ENCODE measurements at places on chromosomes 6 and 20.

DNA sequence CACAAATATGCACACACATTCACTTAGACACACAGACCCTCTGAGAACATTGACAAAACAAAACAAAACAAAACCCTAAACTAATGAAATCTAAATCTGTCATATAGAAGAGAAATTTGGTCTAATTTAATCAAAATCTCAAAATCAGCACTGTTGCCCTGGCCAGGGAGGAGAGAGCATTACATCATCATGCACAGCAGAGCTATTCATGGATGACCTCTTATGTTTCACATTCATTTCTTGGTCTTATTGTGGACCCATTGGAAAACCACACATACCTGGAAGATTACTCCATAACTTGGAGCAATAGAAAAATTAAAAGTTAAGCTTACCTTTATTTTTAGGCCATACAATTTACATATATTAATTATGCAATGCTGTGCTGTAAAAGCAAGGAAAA, 1223.6 kb upstream of the GJE1 start:
- no peak for DNase-seq

DNA sequence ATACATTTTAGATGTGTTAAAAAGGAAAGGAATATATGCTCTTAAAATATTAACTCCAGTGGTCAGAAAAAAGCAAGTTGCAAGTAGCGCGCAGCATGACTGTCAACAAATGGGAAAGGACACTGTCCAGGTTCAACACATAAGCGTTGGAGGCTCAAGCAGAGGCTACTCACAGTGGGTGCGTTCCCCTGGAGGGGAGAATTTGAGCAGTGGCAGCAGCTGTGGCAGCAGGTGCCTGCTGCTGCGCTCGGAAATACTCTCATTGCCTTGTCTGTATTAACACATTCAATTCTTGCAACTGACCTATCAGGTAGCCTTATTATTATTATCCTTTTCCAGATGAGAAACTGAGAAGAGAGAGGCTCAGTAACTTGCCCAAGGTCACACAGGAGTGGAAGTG, 21.9 kb upstream of the CCN6 start:
- no peak for DNase-seq

DNA sequence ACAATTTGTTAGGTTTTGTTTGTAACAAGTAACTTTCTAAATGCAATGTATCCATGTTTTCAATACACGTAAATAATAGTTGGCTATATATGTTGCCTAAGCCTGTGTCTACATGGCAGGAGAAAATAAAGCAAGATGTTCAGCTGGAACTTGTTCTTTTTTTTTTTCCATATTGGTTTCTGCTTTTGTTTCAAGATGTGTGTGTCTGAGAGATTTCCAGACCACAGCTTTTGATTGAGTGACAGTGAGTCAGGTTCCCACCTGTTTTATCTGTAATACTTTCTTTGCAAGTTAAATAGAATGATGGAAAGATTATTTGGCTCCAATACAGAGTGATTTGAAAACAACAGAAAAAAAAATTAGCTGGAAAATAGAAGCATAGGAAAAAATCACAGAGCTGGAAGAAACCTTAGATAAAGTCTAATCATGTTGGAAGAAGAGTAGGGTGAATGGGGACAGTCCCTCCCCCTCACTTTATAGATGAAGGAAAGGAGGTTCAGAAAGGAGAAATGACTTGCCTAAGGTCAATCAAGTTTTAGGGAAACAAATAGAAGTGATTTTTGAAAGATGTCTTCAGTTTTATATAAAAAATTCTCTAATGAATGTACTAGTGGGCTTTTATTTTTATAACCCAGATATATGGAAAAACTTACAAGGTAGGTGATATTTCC, 150.9 kb upstream of the STMND1 start:
- no peak for DNase-seq

GRCh38 chr6:160581406-160581805, 82.7 kb downstream of the LPA start:
- DNase-seq, result no peak

GRCh38 chr6:33692760-33693158, 18.7 kb downstream of the UQCC2 start:
- DNase-seq, result peak; percentile 75

GRCh38 chr6:93319304-93319703, 100.1 kb downstream of the EPHA7 start:
- no peak for DNase-seq

DNA sequence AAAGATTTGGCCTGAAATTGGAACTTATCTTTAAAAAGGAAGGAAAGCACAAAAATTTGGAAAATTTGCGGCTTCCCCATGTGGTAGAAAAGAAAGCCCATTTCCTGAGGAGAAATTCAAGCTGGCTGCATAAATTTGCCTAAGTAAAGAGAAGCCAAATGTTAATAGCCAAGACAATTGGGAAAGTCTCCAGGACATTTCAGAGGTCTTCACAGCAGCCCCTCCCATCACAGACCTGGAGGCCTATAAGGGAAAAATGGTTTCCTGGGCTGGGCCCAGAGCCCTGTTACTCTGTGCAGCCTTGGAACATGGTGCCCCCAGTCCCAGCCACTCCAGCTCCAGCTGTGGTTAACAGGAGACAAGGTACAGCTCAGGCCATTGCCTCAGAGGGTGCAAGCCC, 736.5 kb downstream of the HACE1 start:
- no peak for DNase-seq

GRCh38 chr6:10659699-10660348, 34.6 kb downstream of the C6orf52 start:
- DNase-seq, result peak; percentile 51

DNA sequence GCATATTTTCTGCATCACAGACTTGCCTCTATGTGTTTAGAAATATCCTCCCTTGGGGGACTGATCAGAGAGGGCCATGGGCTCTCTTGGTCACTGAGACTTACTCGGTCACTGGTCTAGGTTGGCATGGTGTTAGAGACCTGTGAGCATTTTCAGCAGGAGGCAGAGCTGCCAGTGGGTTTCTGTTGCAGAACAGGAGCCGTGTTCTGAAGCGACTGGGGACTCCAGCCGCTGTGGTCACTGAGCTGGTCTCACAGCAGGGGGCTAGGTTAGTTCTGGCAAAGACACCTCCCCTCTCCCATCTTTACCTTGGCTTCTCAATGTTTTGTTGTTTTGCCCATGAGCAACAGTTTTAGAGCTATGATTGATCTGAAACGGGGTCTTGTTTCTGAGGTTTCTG, 8.7 kb downstream of the TMEM181 start:
- DNase-seq, result no peak

DNA sequence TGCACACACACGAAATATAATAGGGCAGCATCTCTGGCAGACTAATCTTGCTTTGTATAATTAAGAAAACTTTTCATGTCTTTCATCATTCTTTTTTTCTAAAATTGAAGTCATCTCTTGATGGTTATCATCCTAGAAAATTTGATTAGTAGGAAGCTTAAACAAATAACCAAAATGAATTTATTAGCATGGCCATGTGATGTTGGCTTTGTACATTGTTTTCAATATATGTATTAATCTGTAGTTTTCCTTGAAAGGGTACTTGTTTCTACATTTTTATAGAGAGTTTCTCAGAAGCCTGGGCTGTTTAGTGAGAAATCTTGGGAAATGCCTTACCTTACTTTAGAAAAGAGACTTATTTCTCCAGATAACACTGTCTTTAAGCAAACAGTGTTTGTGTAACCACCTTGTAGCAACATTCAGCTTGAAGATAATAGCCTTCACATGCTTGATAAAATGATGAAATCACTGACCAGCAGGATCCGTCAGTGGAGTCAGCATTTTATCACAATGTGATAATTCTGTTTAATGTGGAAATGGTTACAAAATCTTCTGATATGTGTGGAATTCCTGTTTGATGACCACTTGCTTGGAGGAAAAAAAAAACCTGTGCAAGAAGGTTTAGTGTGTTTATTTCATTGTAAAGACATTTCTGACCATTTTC, 147.8 kb downstream of the MACROD2 start:
- no peak for DNase-seq

DNA sequence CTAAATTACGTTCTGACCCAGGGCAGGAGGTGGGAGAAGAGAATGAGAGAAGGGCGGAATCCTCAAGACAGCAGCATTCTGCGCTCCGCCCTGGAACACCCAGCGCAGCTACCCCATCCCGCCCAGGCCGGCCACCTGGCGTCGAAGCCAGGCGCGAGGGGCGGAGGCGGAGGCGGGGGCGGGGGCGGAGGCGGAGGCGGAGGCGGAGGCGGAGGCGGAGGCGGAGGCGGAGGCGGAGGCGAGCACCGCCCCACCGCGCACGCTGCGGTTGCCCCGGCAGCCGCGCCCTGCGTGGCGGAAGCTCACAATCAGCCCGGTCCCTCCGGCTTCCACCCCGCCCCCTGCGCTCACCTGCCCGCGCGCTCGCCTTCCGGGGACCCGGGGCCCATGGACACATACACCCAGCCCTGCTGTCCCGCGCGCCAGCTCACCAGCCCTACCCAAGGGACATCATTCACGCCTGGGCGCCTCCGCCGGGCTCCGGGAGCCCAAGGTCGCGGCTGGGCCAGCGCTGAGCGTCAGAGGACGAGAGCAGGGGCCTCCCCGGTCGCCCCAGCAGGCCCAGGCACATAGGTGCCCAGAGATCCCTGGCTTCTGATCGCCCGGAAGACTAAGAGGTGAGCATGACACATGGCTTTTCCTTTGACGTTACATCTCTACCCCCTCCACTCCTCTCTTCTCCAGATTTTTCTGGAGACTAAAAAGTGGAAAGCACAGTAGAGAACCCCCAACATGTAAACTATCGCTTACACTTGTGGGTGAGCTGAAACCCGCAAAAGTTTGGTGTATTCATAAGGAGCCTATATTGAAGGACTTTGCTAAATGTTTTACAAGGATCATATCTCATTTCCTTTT, at the start of gene ANKEF1:
TSS of gene ANKEF1 (plus strand) at position 271 of the 855 bp plus-strand sequence. CDS start 3,315 bp downstream, outside the sequence.
- peak; percentile 37 for DNase-seq

- no peak for DNase-seq
These were observed 33.3 kb downstream of the SLX4IP start for GRCh38 chr20:10468340-10468845.

DNA sequence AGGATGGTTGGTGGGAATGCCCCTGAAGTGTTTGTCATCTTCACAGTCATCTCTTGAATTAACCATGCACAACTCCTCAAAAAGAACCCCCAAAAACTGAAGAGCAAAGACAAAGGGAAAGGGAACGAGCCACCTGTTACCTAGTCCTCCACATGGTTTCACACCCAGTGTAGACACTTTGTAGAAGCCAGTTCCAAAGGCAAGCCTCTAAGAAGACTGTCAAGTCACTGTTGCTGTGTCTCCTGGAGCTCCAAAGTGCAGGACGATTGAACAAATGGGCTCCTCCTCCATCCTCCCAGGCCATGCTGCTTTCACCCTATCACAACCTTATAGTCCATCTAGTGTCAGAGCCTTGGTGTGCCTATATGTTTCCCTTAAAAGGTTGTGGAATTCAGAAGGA, 277.6 kb upstream of the PRDM1 start:
- DNase-seq, result no peak

DNA sequence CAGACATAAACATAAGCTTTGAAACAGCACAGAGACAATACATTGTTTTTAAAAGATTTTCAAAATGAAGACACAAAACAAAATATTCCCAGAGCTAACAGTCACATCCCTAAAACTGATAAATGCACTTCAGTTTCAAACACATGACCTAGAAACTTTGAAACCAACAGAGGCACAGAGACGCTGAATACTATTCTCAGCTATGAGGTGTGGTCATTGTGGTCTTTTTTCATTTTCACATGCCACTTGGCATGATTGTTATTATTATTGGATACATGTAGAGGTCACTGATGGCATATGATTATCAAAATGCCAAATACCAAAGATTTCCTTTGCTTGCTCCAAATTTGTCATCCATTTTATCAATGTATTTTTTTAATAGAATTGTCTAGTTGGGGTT, 306.9 kb downstream of the QKI start:
- DNase-seq, result no peak

DNA sequence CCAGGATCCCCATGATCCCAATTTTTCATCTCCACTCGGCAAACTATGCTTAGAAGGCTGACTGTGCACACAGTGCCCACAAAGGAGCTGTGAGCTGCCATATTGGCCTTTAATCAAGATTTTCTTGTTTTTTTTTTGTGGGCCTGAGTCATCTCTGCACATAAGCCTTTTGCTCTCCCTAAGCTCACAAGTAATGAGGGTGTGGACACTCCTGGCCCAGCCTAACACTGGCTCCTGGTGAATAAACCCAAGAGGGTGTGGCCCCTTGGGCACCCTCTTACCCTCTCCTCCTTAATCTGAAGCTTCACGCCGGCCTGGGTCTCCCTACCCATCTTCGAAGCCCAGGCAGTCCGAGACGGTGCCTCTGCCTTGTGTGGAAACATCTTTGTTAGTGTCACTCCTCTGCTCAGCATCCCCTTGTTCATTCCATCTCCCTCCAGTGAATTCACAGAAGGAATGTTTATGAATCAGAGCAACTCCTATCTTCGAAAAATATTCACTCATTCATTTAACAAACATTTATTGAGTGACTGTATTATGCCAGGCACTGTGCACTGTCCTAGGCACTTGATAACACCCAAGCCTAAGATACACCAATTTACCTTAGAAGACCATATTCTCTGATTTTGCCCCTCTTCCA, 22.2 kb upstream of the MRPS10 start:
- DNase-seq, result no peak

- no peak for DNase-seq
These were observed 58.4 kb downstream of the PTPN1 start for GRCh38 chr20:50568549-50568942.

GRCh38 chr6:101541894-101542293, 148.4 kb downstream of the GRIK2 start:
- DNase-seq, result no peak

- no peak for DNase-seq
These were observed 155.1 kb upstream of the MLIP start for GRCh38 chr6:53956068-53956711.

- no peak for DNase-seq
These were observed 43.5 kb upstream of the ECI2 start for GRCh38 chr6:4178737-4179333.

DNA sequence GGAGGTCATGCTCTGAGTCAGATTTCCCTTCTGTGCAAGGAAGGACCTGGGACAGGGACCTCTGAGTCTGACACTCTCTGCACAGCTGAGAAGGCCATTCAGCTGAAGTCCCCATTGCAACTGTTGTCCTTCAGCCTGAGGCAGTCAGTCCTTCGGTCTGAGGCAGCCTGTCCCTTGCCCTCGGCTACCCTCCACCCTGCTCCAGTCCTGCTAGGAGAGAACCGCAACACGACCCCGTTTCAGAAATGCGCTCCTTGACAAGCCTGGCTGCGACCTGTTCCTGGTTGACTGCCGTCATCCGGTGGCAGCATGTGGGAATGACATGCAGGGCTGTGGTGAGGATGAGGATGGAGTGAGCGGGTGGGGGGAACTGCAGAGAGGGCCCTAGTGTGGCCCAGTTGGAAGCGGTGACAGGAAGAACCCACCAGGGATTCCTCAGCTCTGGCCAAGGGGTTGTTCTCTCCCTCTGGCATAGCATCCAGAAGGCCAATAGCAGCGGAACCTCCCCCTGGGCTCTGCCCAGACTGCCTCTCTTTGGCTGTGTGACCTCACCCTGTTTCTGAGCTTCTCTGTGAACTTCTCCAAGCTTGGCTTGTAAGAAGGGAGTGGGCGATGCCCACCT, 40.3 kb upstream of the ANGPT4 start:
- DNase-seq, result peak; percentile 87

Measured in stimulated activated effector memory CD8-positive, alpha-beta T cell treated with anti-CD3 and anti-CD28 coated beads, Interleukin-12 subunit alpha, Interleukin-12 subunit beta, amount 100 ng/mL, for 72 hours (primary cell).